ENCODE measurements at places on chromosomes 7 and 10. TPM values are rescaled to one million over a fixed set of nuclear protein-coding genes. Genes with fewer than 3 reads are reported as not detected.

DNA sequence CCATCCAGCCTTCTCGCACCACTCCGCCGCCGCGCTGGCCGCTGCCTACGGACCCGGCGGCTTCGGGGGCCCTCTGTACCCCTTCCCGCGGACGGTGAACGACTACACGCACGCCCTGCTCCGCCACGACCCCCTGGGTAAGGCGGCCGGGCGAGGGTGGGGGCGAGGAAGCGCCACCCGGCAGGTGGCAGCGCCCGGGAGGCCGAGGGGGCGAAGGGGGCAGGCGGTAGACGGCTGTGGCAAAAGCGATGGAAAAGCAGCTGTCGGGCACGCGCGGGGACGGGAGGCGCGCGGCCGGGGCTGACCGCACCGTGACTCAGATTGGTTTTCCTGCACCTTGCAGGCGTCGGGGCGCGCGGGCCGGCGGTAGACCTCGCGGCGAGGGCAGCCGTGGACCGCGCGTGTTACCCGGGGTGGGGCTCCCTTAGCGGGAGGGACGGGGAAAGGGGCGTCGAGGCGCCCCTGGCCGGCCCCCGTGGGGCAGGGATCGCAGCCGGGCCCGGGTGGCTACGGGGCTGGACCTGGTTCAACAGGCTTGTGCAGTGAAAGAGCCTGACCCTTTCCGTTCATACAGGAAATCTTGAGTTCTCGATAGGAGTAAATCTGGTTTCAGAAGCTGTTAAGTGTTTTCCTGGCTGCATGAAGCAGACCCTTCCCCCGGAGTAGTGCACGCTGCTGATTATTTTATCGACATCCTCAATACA is 608 bp downstream of the HHEX start:
- no peaks in the 10 kb centered on the region for H3K36me3 ChIP-seq
- no peaks in the 10 kb centered on the region for H3K4me1 ChIP-seq
- H3K27ac ChIP-seq: no peak overlapping the region
- H3K27me3 ChIP-seq: peaks cover 10% of the 10 kb centered on the region

GRCh38 chr10:48990226-48990625 is 50.6 kb upstream of the LRRC18 start:
- H3K36me3 ChIP-seq: no peaks in the 10 kb centered on the region
- H3K4me3 ChIP-seq: no peak overlapping the region
- no peak overlapping the region for H3K27ac ChIP-seq
- H3K4me1 ChIP-seq: no peaks in the 10 kb centered on the region
- DNase-seq: no peak

- no peaks in the 10 kb centered on the region for H3K4me1 ChIP-seq
- DNase-seq: no peak
- no peaks in the 10 kb centered on the region for H3K27me3 ChIP-seq
- H3K36me3 ChIP-seq: no peaks in the 10 kb centered on the region
These were observed 152.6 kb upstream of the LYZL2 start for GRCh38 chr10:30782157-30782536.

DNA sequence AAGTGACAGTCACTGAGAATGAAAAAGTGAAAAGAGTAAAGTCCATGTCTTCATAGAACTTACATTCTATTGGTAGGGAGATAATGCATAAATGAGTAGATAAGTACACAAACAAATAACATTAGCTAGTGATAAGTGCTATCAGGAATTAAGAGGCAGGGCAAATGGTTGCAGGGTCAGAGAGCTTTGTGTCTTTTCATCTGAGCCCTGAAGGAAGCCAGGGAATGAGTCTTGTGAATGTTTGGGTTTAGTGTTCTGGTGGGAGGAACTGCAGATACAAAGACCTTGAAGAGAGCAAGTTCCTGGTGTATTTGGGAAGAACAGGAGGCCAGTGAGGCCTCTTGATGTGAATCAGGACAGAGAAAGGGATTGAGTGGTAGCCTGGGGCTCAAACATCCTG is 183.8 kb downstream of the CTTNBP2 start:
- no peaks in the 10 kb centered on the region for H3K27me3 ChIP-seq
- no peak for DNase-seq
- H3K4me3 ChIP-seq: no peak overlapping the region
- H3K4me1 ChIP-seq: no peaks in the 10 kb centered on the region

DNA sequence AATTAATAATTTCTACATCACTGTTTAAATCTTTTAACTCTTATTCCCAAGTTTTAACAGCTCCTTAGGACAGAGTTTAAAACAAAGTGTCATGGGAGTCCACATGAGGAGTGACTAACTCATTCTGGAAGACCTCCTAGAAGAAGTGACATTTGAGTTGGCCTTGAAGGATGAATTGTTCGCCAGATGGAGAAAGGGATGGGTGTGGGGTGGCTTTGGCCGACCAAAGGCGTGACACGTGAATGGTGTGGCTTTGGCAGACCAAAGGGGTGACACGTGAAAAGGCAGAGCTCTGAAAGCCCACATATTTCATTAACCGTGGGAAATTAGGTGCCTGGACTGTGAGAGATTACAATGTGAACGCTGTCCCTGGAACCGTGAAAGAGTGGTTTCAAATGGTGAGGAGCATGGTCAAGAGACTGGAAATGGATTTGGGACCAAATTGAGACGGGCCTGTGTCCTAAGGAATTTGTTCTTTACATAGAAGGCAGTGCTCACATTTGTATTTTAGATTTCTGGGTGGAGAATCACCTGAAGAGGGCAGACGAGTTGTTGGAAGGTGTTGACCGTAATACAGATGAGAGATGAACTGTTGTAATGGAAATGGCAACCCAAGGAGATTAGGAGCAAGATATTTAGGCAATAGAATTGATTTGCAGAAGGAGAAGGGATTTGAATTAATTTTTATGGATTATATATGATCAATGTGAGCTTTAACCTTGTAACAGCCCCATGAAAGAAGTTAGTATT is 228.1 kb downstream of the BICC1 start:
- no peak overlapping the region for H3K27ac ChIP-seq
- H3K4me3 ChIP-seq: no peak overlapping the region
- H3K36me3 ChIP-seq: no peaks in the 10 kb centered on the region
- no peaks in the 10 kb centered on the region for H3K27me3 ChIP-seq
- DNase-seq: no peak
- H3K4me1 ChIP-seq: no peaks in the 10 kb centered on the region

GRCh38 chr7:38410056-38410455 is 136.6 kb upstream of the TARP start:
- no peaks in the 10 kb centered on the region for H3K27me3 ChIP-seq
- no peak overlapping the region for H3K4me3 ChIP-seq
- no peaks in the 10 kb centered on the region for H3K36me3 ChIP-seq
- no peak overlapping the region for H3K27ac ChIP-seq
- H3K4me1 ChIP-seq: peaks cover 12% of the 10 kb centered on the region
- no peak for DNase-seq

- H3K4me3 ChIP-seq: no peak overlapping the region
- no peaks in the 10 kb centered on the region for H3K4me1 ChIP-seq
- no peaks in the 10 kb centered on the region for H3K27me3 ChIP-seq
These were observed 155.0 kb downstream of the SKAP2 start for GRCh38 chr7:26709210-26709990.

- DNase-seq: no peak
- no peak overlapping the region for H3K27ac ChIP-seq
- H3K4me3 ChIP-seq: no peak overlapping the region
- no peaks in the 10 kb centered on the region for H3K27me3 ChIP-seq
- no peaks in the 10 kb centered on the region for H3K4me1 ChIP-seq
These were observed 69.7 kb upstream of the STK17A start for GRCh38 chr7:43513251-43513650.

GRCh38 chr10:5524641-5525560 is at the start of gene CALML3:
TSS of gene CALML3 (plus strand) at chr10:5524961. CDS start at chr10:5525086, 125 bp downstream.
- no peak within 1 kb of the TSS for H3K4me3 ChIP-seq
- no peaks in the 10 kb centered on the region for H3K36me3 ChIP-seq
- no peaks in the 10 kb centered on the region for H3K4me1 ChIP-seq
- H3K27ac ChIP-seq: no peak within 1 kb of the TSS

GRCh38 chr10:20105236-20105635 is 289.0 kb downstream of the PLXDC2 start:
- H3K27ac ChIP-seq: no peak overlapping the region
- DNase-seq: no peak
- no peak overlapping the region for H3K4me3 ChIP-seq
- H3K4me1 ChIP-seq: no peaks in the 10 kb centered on the region

- H3K4me1 ChIP-seq: no peaks in the 10 kb centered on the region
- DNase-seq: no peak
- H3K4me3 ChIP-seq: no peak overlapping the region
- H3K27me3 ChIP-seq: no peaks in the 10 kb centered on the region
- no peaks in the 10 kb centered on the region for H3K36me3 ChIP-seq
These were observed 151.5 kb downstream of the GRID1 start for GRCh38 chr10:86215046-86215445.

GRCh38 chr7:128891942-128892269 is 18.6 kb downstream of the KCP start:
- H3K4me1 ChIP-seq: no peaks in the 10 kb centered on the region
- no peaks in the 10 kb centered on the region for H3K27me3 ChIP-seq
- no peak for DNase-seq

The CRYGN gene
- total RNA-seq: not detected

The OGDHL gene
- not detected for total RNA-seq

The LEP gene
- not detected for total RNA-seq

The AGMO gene
- not detected for total RNA-seq

The HHEX gene
- total RNA-seq: 21.4 TPM

The ACTR3C gene
- 11.2 TPM for total RNA-seq

The EIF5AL1 gene
- 0.78 TPM for total RNA-seq

The URGCP gene
- total RNA-seq: 20.0 TPM

All from naive thymus-derived CD4-positive, alpha-beta T cell (primary cell).